Stimulated activated CD4-positive, alpha-beta T cell treated with anti-CD3 and anti-CD28 coated beads, Interleukin-15, amount 100 ng/mL, for 48 hours (primary cell): ENCODE measurements at places on chromosomes 1 and 21.

DNA sequence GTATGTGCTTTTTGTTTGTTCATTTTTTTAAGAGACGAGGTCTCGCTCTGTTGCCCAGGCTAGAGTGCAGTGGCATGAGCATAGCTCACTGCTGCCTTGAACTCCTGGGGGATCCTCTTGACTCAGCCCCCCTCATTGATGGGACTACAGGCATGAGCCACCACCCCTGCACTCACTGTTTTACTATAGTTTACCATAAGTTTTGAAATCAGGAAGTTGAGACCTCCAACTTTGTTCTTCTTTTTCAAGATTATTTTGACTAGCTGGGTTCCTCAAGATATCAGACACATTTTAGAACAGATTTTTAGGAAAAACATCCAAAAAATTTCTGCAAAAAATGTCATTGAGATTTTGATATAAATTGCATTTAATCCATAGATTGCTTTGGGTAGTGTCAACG lies 120.4 kb upstream of the FGGY start:
- no peak for DNase-seq

GRCh38 chr1:107358619-107359327 lies 217.9 kb downstream of the NTNG1 start:
- DNase-seq: no peak

GRCh38 chr1:173507847-173508209 lies 30.7 kb downstream of the PRDX6 start:
- no peak for DNase-seq

- no peak for DNase-seq
Observed at GRCh38 chr1:15951341-15952153, 24.4 kb downstream of the ZBTB17 start.

DNA sequence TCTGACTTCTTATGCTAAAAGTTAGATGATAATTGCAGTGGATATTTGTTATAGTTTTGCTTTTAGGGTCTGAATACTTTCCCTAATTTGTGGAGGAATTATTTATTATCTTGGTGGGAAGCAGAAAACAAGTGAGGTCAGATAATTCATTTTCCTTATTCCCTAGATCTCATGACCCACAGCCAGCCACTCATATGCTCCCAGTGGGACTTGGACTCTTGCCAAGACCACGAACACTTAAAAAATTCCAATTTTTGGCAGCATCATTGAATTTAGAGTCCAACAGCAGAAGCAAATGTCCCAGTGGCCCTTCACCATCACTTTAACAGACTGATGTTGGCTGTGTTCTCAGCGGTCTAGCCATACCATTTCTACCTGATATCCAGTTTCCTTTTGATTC lies 204.2 kb downstream of the HMCN1 start:
- DNase-seq: no peak

DNA sequence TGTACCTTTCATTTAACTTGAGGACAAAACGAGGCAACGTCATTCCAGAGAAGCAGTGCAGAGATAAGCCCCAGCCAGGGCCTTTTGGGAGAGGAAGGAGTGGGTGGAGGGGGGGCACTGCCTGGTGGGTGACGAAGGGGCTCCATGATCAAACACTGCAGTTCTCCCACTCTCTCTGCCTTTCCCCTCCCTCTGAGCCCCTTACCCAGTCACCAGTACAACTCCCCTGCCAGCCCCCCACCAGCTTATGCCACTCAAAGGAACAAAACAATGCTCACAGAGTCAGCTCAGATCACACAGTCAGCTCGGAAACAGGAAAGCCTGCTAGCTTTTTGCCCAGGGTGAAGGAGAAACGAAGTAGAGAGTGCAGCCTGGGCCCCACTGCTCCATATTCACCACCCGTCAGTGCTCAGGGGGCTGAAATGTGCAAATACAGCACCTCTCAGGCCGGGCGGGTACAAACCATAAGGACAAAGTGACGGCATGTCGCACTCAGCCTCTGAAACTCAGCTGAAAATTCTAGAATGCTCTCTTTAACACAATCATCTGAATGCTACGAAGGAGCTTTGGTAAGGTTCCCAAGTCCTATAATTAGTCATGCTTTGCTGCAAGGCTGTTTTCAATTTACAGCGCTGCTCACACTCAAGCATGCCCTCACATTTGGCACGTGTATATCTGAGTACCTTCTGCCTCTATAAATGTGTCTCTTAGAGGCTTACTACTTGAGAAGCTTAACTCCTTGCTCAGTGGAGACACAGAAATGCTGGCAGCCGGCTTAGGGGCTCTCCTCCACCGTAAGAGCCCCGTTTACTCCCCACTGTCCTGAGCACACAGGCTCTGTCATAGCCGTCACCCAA lies 65.8 kb upstream of the RAB4A start:
- no peak for DNase-seq

GRCh38 chr1:31981972-31982371 lies 31.7 kb upstream of the KHDRBS1 start:
- DNase-seq: no peak
